Stimulated activated CD8-positive, alpha-beta memory T cell treated with anti-CD3 and anti-CD28 coated beads, Interleukin-2, amount 100 ng/mL, for 1 hour (primary cell): ENCODE measurements at places on chromosomes 11 and 22.

GRCh38 chr22:39946503-39947219 is 13.5 kb upstream of the TMA7B start:
- DNase-seq, result no peak

DNA sequence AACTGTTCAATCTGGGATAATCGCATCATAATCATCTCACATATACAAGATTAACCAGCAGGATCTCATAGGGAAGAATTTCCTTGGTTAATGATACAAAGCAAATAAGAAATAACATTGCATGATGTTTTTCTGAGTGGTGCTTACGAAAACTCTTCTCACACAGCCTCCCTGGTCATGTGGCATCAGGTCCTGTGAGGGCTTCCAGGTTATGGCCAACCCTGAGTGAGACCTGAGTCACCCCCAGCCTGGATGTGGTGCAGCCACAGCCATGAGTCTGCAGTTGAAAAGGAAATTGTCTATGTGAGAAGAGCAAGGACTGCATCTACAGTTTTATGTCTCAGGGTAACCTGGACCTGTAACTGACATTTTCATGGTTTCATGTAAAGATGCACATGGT is 90.5 kb upstream of the XKR3 start:
- DNase-seq, result no peak

DNA sequence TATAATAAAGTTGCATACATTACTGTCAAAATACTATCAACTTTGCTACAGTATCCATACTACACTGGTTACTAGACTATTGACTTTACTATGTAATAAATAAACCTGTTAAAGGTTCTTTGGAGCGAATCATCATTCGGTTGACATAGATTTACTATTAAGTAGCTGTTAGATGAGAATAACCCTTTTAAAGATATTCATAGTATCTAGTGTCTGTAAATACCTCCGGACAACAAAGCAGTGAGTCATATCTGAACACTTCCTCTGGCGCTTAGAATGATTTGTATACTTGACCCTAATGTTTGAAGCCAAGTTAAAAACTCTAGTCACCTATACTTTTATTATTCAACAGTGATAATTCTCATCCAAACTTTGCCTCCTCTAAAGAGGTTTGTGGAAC is 84.7 kb downstream of the MSANTD4 start:
- DNase-seq, result no peak

DNA sequence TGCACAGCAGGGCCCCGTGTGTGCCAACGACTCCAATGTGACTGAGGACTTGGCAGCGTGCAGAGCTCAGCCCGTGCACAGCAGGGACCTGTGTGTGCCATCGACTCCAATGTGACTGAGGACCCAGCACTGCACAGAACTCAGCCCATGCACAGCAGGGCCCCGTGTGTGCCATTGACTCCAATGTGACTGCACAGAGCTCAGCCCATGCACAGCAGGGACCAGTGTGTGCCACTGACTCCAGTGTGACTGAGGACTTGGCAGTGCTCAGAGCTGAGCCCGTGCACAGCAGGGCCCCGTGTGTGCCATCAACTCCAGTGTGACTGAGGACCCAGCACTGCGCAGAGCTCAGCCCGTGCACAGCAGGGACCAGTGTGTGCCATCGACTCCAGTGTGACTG is 347.8 kb upstream of the B3GAT1 start:
- no peak for DNase-seq

GRCh38 chr22:48827268-48827846 is 1000.3 kb downstream of the BRD1 start:
- DNase-seq, result no peak

DNA sequence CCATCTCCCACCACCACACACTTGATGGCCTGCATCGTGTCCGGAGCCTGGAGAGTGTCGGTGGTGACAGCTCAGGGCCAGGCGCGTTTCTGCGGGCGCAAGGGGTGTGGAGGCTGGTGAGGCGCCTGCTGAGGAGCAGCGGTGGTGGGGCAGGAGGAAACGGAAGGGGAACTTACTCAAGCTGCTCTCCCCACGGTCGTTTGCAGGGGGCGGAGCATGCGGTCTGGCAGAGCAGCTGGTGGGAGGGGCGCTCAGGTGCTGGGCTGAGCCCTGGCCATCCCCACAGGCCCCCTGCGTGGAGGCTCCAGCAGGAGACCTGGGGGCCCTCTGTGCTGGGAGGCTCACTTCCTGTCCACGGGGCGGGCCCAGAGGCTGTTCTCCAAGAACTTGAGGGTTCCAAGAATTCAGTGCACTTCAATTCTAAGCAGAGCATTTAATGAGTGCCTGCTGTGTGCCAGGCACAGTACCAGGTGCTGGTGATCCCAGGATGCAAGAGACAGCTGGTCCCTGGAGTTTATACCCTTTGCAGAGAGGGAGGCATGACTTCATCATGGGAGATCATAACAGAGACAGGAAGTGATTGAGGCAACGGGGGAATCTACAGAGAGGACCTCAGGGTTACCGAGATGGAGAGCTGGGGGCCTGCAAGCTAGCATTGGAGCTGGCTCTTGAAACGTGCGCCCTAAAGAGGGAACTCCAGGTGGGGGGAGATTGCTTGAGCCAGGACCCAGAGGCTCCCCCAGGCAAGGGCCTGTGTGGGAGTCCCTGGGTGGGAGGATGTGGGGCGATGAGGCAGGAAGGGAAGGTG is at the start of gene RAC2:
RAC2 (minus strand) TSS at position 156 of the 808 bp plus-strand sequence; CDS start at position 35, 121 bp downstream.
- DNase-seq, result peak; percentile 82

DNA sequence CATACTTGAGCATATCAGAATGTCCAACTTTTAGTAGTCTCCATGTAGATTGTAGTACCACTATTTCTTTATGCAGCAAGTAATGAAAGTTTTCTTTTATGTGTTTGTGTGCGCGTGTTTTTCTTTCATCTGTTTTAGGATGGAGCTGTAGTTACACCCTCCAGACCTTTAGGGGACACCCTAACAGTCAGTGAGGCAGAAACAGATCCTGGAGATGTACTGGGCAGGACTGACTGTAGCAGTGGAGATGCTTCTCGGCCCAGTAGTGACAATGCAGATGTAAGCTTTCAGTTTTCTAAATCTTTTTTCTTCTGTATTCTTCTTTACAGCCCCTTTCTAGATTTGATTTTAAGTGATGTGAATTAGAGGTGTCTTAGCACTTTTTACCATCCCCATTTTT is 79.9 kb upstream of the GRIK4 start:
- no peak for DNase-seq

- DNase-seq, result peak; percentile 54
Observed at GRCh38 chr11:35146074-35146521, 7.1 kb downstream of the CD44 start.

DNA sequence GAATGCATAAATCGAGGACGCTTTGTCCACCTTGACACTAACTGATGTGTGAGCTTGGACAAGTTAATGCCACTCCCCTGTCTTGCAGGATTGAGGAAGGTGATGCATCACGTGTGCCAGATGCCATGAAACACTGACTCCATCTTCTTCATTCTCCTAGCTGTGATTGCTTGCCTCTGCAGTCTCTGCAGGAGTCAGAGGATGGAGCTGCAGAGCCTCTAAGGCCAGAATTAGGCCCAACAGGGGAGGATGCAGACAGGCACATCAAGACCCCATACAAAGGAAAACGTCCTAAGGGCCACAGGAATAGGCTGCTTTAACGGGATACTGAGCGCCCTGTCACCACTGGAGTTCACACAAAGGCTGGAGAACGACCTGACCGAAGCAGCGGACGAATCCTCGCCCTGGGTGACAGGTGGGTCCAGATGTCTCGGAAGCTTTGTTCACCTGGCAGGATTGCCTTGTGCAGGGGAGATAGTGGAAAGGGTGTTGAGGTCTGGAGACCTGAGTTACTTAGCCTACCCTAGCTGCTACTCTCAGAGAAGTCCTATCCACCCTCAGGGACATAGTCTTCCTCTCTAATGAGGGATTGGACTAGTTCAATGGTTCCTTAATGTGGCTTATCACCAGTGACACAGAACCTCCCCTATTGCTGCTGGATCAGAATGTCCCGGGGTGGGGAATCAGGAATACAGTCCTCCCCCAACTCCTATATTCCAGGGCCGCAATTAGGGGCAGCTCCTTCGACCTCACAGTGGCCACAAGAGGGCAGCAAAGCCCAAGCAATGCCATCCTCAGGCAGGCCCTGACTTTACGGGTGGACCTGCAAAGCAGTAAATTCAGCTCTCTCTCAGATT is 32.4 kb downstream of the DBX1 start:
- DNase-seq, result peak; percentile 64

GRCh38 chr22:21755851-21756284 is 20.3 kb upstream of the YPEL1 start:
- no peak for DNase-seq

- no peak for DNase-seq
Observed at GRCh38 chr22:26835929-26836528, 178.6 kb downstream of the MIAT start.
